ENCODE measurements at places on chromosomes 12 and 14. TPM values are rescaled to one million over a fixed set of nuclear protein-coding genes. Genes with fewer than 3 reads are reported as not detected.

GRCh38 chr12:87513536-87514280, 515.5 kb downstream of the C12orf50 start:
- H3K4me1 ChIP-seq, result peaks cover 8% of the 10 kb centered on the region
- no peaks in the 10 kb centered on the region for H3K27me3 ChIP-seq
- no peak overlapping the region for H3K4me3 ChIP-seq
- DNase-seq, result no peak
- H3K36me3 ChIP-seq, result no peaks in the 10 kb centered on the region
- no peak overlapping the region for H3K27ac ChIP-seq

- H3K27me3 ChIP-seq, result no peaks in the 10 kb centered on the region
- no peaks in the 10 kb centered on the region for H3K4me1 ChIP-seq
- DNase-seq, result no peak
Measured at GRCh38 chr12:80684077-80684495, 23.3 kb upstream of the MYF6 start.

DNA sequence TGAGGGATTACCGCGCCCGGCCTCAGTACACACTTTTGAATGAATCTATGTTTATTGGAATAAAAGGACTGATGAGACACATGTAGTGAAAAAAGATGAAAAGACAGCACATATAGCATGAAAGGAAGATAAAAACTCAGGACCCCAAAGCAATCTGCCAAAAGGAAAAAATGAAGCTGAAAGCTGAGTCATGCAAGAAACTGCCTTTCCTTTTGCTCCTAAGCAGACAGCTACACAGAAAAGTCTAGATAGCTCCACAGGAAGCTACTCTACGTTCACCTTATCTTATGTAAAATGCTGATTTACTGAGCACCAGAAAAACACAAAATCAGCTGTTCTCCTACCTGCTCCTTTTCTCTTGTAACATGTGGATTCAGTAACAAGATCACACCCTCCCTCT, 128.4 kb downstream of the NTF3 start:
- peaks cover 10% of the 10 kb centered on the region for H3K27me3 ChIP-seq
- no peak for DNase-seq
- no peaks in the 10 kb centered on the region for H3K4me1 ChIP-seq
- no peaks in the 10 kb centered on the region for H3K36me3 ChIP-seq

GRCh38 chr12:130873825-130874224, 2.0 kb downstream of the RAN start:
- no peaks in the 10 kb centered on the region for H3K27me3 ChIP-seq
- H3K4me1 ChIP-seq, result peaks cover 19% of the 10 kb centered on the region
- peak overlapping the region; percentile 96 for H3K27ac ChIP-seq
- peak overlapping the region; percentile 66 for H3K4me3 ChIP-seq
- H3K36me3 ChIP-seq, result peaks cover 53% of the 10 kb centered on the region

- H3K4me3 ChIP-seq, result no peak overlapping the region
- H3K27me3 ChIP-seq, result no peaks in the 10 kb centered on the region
- no peak for DNase-seq
- H3K36me3 ChIP-seq, result no peaks in the 10 kb centered on the region
- H3K27ac ChIP-seq, result no peak overlapping the region
- H3K4me1 ChIP-seq, result peaks cover 23% of the 10 kb centered on the region
Measured at GRCh38 chr12:124679533-124680371, 112.3 kb upstream of the NCOR2 start.

DNA sequence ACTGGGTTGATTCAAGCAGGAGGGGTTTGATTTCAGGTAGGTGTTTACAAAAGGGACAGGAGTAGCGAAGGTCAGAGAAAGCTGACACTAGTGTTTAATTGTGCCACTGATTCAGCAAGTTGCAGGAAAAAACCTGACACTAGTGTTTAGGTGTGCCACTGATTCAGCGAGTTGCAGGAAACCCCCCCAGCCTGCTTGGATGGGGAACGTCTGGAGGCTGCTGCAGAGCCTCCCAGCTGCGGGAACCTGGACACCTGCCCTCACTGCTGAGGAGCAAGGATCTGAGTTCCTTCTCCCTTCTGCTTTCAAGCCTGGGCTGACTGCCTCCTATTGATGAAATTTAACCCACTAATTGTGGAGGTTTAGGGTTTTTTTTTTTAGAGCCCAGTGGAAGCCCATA, 84.2 kb downstream of the AVPR1A start:
- H3K27me3 ChIP-seq, result no peaks in the 10 kb centered on the region
- H3K36me3 ChIP-seq, result no peaks in the 10 kb centered on the region
- no peak overlapping the region for H3K4me3 ChIP-seq
- H3K4me1 ChIP-seq, result peaks cover 12% of the 10 kb centered on the region

DNA sequence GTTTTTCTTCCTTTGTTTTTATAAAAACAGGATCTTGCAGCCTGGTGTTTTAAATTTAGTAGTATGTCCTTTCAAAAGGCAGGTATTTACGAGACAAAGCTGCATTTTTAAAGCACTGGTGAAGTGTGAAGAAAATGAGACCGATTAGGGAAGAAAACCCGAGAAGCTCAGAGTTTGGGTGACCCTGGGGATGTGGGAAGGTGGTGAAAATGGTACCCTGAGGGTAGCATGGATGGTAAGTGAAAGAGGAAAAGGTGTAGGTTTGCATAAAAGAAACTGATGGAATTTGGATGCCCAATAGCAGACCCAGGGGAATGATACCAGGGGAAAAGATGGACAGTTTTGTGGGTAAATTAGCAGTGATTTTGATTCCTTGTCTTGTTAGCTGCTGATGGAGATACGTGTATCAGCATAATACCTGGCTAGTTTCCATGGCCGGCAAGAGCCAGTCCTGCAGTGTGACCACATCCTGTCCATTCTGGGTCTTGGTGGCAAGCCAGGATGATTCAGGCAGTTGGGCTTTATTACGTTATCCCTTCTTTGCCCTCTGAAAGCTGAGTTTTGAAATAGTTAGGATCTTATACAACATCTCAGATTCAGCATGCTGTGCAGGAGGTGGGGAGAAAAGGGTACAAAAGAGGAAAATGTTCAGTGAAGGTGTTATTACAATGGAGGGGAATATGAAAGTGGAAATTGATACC, 8.9 kb downstream of the BICD1 start:
- DNase-seq, result peak; percentile 64
- H3K36me3 ChIP-seq, result no peaks in the 10 kb centered on the region
- H3K27me3 ChIP-seq, result no peaks in the 10 kb centered on the region
- peaks cover 27% of the 10 kb centered on the region for H3K4me1 ChIP-seq
- no peak overlapping the region for H3K4me3 ChIP-seq

GRCh38 chr12:115640929-115641328, 636.6 kb downstream of the MED13L start:
- no peaks in the 10 kb centered on the region for H3K36me3 ChIP-seq
- no peak for DNase-seq

GRCh38 chr12:100669922-100670321, 96.4 kb downstream of the GAS2L3 start:
- H3K4me3 ChIP-seq, result no peak overlapping the region
- no peak overlapping the region for H3K27ac ChIP-seq
- H3K27me3 ChIP-seq, result no peaks in the 10 kb centered on the region
- H3K36me3 ChIP-seq, result no peaks in the 10 kb centered on the region
- no peak for DNase-seq

DNA sequence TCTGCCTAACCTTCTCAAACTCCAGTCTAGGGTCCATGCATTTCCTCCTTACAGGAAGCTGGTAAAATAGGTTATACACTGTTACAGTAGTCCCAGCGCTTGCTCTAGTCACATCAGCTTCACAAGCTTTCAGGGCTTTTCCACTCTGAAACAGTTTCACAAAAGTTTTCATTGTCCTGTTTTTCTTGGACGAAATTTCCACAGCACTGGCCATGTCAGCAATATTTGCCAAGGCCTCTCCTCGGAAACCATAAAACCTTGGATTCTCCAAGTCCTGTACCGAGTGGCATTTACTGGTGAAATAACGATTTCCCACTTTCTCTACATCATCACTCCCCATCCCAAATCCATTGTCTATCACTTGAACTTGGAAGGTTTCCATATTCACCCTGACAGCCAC, 2.1 kb downstream of the MLH3 start:
- H3K27me3 ChIP-seq, result no peaks in the 10 kb centered on the region
- peaks cover 3% of the 10 kb centered on the region for H3K36me3 ChIP-seq
- DNase-seq, result no peak
- H3K4me1 ChIP-seq, result peaks cover 20% of the 10 kb centered on the region

DNA sequence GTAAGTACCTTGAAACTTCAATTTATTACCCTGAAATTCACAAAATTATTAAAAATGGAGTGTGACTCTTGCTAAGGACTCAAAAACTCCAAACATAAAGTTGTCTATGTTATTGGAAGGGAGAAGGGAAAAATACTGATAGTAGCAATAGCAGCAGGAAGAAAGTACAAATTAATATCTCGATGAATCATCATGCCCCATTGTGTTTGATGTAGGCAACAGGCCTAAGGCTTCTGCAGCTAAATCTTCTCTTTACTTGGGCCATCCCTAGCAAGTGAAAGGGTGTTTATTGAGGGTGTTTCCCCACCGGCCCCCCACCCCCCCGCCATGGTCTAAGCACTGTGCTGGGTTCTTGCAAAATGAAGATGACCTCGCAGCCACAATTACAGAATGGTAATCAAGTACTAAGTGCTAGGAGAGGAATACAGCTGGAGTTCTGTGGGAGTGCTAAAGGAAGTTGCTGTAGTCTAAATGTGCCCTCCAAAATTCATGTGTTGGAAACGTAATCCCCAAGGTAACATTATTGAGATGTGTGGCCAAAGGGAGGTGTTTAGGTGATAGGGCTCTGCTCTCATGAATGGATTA, 76.5 kb downstream of the SNAPC1 start:
- H3K27ac ChIP-seq, result no peak overlapping the region
- no peaks in the 10 kb centered on the region for H3K36me3 ChIP-seq
- H3K4me3 ChIP-seq, result no peak overlapping the region

GRCh38 chr14:97538749-97539410, 741.7 kb downstream of the VRK1 start:
- H3K36me3 ChIP-seq, result no peaks in the 10 kb centered on the region
- no peaks in the 10 kb centered on the region for H3K27me3 ChIP-seq
- H3K4me3 ChIP-seq, result no peak overlapping the region
- no peak overlapping the region for H3K27ac ChIP-seq
- no peaks in the 10 kb centered on the region for H3K4me1 ChIP-seq

The DRAM1 gene
- 10.3 TPM for total RNA-seq

The KLHDC1 gene
- 1.3 TPM for total RNA-seq

The LRIG3 gene
- 13.4 TPM for total RNA-seq

The RFX4 gene
- not detected for total RNA-seq

The GLIPR1L1 gene
- total RNA-seq, result not detected

The ATG14 gene
- total RNA-seq, result 10.4 TPM

Data from A673 (cell line).